Ecto neural progenitor cell (in vitro differentiated cells): ENCODE measurements at places on chromosomes 13 and 19.
A peak's percentile ranks its signal among the peaks of the same experiment; 100 is the strongest.

DNA sequence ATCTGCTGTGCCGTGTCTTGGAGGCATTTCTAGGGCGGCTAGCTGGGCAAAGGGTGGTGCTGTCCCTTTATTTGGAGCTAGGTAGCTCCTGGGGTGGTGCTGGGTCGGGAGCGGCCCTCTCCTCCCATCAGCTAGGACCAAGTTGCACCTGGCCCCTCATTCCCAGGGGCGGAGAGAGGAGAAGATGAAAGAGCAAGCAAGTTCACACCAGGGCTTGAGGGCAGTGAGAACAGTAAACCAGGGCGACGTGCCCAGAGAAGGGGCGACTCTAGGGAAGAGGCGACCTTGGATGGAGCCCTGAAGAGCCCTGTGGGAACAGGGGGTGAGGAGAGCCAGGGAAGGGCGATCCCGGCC is 17.0 kb upstream of the KCNN1 start:
- no peak for DNase-seq

- DNase-seq: no peak
Measured at GRCh38 chr13:75838366-75839005, 202.4 kb downstream of the LMO7 start.

DNA sequence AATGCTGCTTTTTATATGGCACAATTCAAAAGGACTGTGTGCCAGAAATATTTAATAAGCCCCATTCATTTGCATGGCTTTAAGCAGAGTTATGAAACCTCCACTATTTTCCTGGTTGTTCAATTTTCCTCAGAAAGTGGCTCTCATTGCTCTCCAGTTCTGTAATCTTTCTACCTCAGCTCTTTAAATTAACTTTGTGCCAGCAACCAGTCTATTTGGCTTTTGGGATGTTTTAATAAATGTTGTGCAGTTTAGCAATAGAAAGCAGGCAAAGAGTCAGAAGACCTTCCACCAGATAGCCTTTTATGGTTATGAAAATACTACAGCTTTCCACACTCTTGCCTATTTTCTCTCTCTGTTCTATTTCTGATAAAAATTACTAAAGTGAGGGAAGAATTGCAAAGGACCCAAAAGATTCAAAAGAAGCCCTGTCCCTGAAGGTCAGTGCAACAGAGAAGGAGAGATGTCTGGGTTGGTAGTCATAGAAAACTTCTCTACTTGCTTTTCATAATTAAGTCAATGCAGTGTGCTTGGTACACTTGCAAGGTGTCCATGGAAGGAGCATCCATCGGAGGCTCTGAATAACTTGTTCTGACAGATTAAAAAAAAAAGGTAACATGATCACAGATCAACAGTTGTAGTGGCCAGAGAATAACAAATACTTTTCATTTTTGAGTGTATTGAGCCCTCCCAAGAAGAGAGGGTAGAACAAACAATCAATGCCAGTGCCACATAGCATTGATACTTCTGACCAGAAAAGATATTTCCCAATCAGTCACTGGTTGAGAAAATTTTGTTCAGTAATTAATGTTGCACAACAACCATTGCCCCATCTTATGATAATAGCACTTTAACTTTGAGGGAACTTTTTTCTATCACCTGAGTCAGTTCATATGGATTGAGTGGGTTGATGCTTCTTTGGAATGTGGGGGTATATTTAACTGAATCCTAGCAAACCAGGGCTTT is 48.4 kb upstream of the SPRY2 start:
- no peak for DNase-seq

DNA sequence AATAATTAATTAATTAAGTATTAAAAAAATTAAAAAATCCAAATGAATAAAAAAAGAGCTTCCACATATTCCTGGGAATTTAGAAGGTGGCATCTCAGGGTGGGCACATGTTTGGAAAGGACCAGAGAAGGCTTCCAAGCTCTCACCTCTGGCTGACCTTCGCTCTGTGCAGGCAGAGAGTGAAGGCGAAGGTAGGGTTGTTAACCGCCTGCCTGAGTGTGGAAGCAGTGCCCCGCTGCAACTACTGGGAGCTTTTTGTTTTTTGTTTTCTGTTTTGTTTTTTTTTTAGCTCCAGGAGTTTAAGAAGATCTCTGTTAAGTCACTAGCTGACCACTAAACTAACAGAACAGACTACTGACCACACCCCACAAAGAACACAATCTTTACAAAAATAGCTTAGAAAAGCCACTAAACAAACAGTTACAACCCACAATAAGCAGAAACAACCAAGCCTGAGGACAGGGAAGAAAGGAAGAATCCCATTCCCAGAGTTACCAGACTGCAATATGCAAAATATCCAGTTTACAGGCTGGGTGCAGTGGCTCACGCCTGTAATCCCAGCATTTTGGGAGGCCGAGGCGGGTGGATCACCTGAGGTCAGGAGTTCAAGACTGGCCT is 11.4 kb downstream of the ZNF541 start:
- DNase-seq: no peak

- DNase-seq: no peak
Measured at GRCh38 chr19:10603873-10604459, 16.9 kb upstream of the AP1M2 start.

GRCh38 chr13:24232037-24232436 is 71.5 kb downstream of the SPATA13 start:
- no peak for DNase-seq

GRCh38 chr13:37539976-37540605 is 58.5 kb downstream of the POSTN start:
- no peak for DNase-seq

- DNase-seq: no peak
Measured at GRCh38 chr13:49908637-49909036, 27.5 kb downstream of the SPRYD7 start.

GRCh38 chr19:46813839-46814358 is 25.5 kb upstream of the SLC1A5 start:
- DNase-seq: no peak

DNA sequence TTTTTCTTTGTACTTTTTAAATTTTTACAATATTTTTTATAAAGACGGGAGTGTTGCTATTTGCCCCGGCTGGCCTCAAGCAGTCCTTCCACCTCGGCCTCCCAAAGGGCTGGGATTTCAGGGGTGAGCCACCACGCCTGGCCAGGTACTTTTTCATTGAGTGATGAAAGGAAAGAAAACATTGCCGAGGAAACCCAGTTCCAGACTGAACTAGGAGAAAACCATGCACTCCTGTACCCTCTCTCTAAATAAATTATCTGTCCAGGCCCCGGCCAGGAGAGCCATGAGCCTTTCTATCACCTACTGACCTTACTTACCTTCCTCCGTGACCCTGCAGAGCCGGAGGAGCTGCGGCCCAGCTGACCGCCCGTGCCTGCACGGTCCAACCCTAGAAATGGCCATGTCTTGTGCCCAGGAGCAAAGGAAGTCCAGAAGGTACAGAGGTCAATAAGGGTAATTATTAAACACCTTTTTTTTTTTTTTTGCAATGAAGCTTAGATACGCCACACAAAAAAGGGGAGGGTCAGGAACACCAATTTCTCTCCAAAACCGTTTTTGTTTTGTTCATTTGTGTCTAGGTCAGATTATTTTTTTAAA is at the start of gene SLC7A9:
TSS of gene SLC7A9 (minus strand) at position 399 of the 597 bp plus-strand sequence. CDS start 1,233 bp downstream, outside the sequence.
- no peak for DNase-seq

GRCh38 chr19:45616704-45617017 is 14.6 kb upstream of the GPR4 start:
- no peak for DNase-seq

GRCh38 chr13:101706651-101707050 is 254.2 kb downstream of the ITGBL1 start:
- DNase-seq: no peak

GRCh38 chr19:38308006-38308766 is 4.1 kb downstream of the C19orf33 start:
- DNase-seq: no peak

- no peak for DNase-seq
Measured at GRCh38 chr13:67351114-67351513, 121.0 kb upstream of the PCDH9 start.

DNA sequence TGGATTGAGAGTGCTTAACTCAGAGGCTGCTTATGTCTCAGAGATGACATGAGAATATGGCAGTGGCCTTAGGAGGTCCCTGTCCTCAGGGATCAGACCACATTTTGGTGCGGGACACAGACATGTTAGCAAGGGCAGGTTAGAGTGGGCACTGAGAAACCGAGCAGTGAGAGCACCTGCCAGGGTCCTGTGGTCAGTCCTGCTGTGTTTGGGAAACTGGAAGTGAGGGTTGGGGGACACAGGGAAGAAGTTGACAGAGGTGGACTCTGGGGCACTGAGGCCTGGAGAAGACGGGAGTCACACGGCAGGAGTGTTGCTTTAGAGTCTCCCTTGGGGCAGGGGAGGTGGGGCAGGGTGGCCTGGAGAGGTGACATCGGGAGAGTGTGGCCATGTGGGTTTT is 7.4 kb downstream of the IGFLR1 start:
- DNase-seq: no peak

- no peak for DNase-seq
Measured at GRCh38 chr13:71775966-71776365, 91.0 kb downstream of the DACH1 start.

DNA sequence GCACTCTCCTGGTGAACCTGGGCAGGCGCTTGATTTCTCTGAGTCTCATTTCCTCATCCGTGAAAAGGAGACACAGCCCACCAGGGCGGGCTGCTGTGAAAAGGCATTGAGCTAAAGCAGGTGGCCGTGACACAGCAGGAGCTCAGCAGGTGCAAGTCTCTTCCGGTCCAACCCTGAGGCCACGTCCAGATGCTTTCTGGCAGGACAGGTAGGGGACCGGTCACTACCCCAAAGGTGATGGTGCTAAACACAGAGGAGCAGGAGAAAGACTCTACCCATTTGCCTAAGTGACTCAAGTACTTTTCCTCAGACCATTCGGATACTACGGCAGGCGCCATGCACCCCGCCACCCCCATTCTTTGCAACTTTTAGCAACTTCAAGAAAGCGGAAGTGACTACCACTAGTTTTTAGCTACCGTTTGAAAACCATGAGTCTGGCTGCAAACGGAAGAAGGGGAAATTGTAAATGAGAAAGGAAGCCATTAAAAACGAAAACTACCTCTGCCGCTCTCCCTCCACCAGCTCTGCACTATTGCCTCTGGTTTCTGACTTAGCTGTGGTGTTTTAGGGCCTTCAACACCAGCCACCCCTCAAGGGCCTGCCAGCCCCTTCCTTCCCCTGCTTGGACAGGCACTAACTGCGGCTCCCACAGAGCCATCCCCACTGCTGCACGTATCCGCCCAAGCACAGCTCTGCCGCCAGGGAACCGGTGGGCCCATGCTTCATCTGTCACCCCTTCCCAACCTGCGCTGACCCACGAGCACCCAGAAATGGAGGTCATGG is 4.8 kb downstream of the PPP6R1 start:
- DNase-seq: no peak

DNA sequence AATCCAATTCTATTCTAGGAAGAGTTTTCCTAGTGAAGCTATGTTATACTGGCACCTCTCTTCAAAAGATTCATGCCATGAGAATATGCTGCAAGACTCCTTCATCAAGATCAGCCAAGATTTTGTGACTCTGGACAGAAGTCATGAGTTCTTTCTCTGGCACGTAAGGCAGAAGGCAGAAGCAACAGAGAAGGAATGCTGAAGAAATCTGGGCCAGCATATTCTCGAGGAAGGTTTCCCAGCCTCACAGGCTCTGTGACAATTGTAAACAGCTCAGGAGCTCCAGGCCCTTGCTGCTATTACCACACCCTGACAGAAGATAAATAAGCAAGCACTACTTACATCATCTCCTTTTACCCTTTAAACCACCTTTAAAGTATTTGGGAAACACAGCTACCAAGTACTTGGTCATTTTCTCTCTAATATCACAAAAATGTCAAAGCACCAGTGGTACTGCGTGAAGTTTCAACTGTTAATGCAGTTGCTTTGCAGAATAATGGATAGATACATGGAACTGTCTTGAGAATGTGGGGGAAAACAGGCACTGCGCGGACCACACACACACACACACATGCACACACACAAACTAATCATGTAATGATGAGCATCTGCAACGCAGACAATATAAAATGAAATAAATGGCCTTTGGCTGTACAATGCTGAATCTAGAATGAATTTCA is 55.4 kb downstream of the INTS6 start:
- no peak for DNase-seq

DNA sequence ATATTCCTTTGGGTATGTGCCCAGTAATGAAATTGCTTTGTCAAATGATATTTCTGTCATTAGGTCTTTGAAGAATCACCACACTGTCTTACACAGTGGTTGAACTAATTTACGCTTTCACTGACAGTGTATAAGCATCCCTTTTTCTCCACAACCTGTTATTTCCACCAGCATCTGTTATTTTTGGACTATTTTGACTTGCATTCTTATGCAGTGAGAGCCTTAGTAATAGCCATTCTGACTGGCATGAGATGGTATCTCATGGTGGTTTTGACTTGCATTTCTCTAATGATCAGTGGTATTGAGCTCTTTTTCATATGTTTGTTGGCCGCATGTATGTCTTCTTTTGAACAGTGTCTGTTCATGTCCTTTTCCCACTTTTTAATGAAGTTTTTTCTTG is 92.0 kb upstream of the SPATA13 start:
- no peak for DNase-seq

DNA sequence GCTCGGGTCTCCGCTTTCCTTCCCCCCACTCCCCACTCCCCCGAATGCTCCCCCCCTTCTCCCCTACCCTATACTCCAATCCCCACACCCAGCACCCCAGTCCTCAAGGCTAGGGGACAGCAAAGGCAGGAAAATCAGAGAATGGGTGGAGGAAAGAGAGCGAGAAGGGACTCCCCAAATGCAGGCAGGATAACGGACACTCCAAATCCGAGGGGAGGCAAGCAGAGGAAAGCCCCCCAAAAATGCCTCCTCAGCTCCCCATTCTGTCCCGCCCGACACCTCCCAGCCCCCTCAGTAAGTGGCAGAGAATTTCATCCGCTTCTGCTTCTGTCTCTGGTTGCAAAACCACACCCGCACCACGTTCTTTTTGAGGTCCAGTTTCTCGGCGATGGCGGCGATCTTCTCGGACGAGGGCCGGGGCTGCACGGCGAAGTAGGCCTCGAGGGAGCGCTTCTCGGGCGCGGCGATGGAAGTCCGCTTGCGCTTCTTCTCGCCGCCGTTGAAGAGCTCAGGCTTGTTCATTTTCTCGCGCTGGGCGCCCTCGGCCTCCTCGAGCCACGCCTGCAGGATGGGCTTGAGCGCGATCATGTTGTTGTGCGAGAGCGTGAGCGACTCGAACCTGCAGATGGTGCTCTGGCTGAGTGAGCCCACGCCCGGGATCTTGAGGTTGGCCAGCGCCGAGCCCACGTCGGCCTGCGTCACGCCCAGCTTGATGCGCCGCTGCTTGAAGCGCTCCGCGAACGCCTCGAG is 2.1 kb downstream of the POU4F1 start:
- peak; percentile 69 for DNase-seq

DNA sequence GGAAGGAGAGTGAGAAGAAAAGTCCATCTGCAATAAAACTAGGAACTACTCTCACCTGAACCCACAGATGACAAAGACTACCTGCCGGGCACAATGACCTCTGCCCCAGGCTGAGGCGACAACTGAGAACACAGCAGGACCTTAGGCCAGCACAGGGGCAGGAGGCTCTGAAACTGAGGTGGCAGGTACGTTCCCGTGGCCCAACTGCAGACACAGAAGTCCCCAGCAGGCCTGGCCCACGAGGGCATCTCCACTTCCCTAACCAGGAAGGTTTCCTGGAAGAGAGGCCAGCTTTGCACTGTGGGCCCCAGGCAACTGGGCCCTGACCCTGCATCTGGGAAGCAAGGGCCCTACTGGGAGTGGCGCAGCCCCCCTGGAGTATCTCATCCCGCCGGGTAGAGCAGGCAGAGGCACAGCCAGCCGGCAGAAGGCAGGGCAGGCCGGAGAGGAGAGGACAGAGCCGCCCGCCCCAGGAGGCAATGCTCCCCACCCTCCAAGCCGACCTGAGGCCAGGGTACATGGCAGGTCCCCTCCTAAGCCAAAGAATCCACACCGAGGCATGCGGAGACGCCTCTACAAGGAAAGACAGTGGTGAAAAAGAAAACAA is 32.7 kb downstream of the STK24 start:
- no peak for DNase-seq

GRCh38 chr13:22793598-22794134 is 387.1 kb upstream of the SGCG start:
- no peak for DNase-seq
